Activated T-helper 1 cell treated with Interleukin-2 at 50 U/mL for 16 hours (primary cell): ENCODE measurements at places on chromosomes 6 and 20.
A peak's percentile ranks its signal among the peaks of the same experiment; 100 is the strongest.

DNA sequence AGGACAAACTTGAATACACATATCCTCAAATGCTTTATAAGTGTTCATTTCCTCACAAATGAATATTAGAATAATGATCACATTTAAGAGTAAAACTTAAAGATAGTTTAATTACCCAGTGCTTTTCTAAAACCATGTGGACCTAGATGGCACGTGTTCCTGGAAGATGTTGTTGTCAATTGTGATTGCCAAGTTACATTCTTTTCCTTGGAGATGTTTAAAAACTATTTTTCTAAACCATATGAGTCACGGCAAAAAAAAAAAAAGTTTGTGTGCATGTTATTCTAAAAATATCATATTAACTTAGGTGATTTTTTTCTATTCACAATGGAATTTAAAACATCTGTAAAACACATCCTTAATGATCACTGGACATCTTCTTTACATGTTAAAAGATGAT is 51.1 kb downstream of the RCAN2 start:
- DNase-seq: no peak

DNA sequence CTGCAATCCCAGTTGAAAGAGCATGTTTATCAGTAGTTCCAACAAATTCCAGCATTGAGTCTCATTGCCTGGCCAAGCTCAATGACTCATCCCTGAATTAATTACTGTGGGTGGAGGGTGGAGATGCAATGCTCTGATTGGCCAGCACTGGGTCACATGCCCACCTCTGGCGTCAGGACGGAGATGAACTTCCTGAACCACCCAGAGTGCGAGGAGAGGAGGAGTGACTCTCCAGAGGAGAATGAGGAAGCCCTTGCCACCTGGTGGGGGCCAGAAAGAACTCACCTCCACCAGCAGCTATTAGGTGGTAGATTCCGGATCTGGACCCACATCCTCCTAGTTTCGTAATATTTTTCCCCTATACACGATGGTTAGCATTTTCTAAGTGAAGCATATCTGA is 283.9 kb downstream of the TBC1D7 start:
- no peak for DNase-seq

DNA sequence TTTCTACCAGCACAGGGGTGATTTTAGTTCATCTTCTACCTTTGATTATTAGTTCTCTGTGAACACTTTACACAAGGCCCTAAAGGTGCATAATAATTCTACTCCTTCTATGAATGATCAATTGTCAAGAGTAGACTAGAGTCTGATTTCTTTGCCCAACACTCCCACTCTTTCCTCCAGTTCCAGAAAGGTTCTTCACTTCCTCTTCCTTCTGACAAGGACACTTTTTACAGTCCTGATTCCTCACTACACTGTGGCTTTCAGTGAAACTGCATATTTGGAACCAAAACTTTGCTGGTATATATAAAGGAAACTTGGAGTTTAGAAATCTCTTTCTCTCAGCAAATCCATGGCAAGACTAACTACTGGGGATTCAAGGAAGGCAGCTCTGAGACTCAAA is 10.6 kb upstream of the RSPO3 start:
- no peak for DNase-seq

DNA sequence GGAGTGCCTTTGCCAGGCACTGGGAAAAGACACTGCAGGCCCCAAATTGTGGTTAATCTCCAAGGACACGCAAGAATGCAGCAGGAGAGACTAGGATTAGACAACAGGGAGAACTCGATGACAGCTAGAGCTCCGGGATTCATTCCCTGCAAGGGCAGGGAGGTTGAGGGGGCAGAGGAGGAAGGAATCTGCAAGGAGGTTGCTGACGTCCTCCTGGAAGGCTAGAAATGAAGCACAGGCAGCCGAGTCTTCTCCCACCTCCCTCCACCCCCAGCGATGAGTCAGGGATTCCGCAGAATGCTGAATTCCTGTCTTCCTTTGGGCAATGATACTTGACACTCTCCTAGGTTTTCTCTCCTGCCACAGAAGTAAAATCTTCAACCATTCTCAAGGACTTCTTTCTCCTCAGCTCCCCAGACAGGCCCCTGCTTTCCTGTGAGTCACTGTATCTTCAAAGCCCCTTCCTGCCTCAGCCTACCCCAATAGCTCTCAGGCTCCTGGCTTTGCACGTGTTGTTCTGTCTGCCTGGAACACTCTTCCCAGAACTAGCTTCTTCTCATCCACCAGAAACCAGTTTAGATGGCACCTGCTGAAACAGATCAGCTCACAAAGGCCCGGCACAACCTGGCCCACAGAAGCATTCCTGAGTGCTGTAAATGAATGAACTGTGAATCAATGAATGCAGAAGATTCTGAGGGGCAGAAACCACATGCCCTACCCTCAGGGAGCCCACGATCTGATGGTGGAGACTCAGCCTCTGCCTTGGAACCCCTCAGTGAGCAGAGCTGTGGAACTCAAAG is 85.6 kb downstream of the MRPL14 start:
- no peak for DNase-seq

DNA sequence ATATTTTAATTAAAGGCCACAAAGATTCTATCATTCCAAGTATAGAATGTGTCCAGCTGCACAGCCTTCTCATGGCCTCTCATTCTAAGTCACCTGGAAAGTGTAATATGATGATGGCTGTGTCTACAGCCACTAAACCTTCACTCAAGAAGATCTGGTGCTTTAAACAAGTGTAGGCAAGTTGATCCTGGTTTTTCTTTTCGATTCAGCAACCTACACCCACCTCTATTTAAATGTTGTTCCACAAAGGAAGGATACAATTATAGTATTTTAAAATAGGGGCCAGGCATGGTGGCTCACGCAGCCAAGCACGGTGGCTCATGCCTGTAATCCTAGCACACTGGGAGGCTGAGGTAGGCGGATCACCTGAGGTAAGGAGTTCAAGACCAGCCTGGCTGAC is 25.5 kb upstream of the DST start:
- DNase-seq: no peak

DNA sequence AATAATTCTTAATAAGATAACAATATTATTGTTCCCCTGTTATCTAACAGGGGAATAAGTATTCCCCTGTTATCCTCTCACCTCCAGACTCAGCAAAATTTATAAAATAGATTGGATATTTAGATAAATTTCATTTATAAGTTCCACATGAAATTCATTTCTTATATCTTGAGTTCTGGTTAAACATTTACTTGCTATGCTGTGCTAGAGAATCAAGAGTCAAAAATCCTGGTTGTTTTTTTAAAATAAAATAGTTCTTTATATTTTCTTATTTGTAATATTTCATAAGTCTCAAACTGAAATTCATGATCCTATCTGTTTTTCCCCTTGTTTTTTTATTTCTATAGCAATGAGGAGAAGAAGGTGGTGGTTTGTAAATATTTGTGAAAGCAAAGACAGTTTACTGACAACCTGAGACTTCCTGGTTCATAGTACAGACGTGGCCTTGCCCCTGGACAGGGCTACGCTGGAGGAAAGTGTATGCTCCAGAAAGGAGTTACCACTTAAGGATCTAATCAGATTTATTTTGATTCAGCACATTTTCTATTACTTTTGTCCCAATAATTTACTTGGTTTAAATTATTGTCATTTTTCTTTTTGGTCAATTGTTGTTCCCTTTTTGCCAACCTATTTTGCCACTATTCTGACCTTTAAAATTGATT is 37.8 kb upstream of the MARCKS start:
- DNase-seq: no peak

GRCh38 chr6:119110601-119111548 is 32.4 kb upstream of the FAM184A start:
- no peak for DNase-seq

- no peak for DNase-seq
Observed at GRCh38 chr6:122322824-122323223, 76.6 kb upstream of the HSF2 start.

DNA sequence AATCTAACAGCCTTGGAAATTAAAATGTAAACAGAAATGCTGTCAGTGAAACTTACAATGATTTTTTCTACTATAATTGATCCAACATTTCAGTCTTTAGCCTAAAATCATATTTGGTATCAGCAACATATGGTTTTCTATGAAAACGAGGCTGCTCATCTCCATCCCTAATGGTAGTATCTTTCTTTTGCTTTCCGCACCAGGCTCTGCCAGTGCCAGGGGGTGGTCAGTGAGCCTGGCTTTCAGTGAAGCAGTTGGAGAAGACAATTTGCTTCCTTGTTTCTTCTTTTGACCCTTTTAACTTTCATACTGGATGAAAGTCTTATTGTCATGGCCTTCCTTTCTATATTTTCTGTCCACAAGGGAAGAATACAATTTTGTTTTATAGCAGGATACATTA is 258.4 kb downstream of the ARID1B start:
- DNase-seq: no peak

- no peak for DNase-seq
Observed at GRCh38 chr6:28587746-28588075, 62.0 kb downstream of the GPX5 start.

DNA sequence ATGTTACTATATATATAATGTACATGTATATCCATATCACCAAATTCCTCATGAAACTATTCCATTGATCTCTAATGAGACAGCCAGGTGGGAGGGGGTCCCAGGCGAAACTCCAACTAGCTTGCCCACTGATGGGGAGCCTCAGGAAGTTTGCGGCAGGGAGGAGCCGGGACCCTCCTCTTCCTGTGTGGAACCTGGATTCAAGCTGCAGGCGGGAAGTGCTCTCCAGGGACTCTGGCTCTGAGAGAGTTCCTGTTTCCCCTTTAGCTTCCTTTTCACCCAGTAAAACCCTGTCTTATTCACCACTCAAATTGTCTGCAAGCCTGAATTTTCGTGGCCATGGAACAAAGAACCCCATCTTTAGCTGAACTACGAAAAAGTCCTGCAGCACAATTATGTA is 152.2 kb downstream of the OPN5 start:
- DNase-seq: no peak

GRCh38 chr6:17226786-17227233 is 54.4 kb upstream of the RBM24 start:
- no peak for DNase-seq

GRCh38 chr6:155366325-155366724 is 52.0 kb upstream of the TFB1M start:
- no peak for DNase-seq

GRCh38 chr6:16766836-16767745 is 5.8 kb upstream of the ATXN1 start:
- no peak for DNase-seq

- DNase-seq: no peak
Observed at GRCh38 chr20:49669601-49670189, 44.0 kb downstream of the B4GALT5 start.

DNA sequence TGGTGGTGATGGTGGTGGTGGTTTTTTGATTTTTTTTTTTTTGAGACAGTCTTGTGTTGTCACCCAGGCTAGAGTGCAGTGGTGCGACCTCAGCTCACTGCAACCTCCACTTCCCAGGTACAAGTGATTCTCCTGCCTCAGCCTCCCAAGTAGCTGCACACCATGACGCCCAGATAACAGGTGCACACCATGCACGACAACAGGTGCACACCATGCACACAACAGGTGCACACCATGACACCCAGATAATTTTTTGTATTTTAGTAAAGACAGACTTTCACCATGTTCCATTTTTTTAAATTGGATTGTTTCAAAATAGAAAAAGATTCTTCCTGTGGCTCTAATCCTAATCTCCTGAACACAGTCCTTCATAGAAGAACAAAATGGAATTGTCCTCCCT is 257.9 kb downstream of the ALDH8A1 start:
- no peak for DNase-seq

DNA sequence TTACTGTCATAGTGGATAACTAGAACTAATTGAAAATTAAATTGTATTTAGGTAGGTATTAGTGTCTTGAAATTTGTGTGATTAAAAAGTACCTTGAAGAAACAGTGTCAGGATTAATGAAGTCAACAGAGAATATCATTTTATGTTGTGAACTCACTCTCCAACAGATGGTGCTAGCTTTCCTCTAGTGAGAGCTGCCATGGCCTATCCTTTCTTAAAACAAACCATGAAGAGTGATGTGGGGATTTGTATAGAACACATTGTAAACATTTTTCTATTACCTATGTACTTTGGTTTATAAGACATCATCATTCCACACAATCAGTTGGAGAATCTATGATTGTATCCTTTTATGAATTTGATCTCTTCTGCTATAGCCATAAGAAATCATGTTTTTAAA is 4.8 kb upstream of the SRSF12 start:
- DNase-seq: no peak

- peak; percentile 63 for DNase-seq
Observed at GRCh38 chr6:106360410-106360988, at the start of gene CRYBG1. CRYBG1 (plus strand) TSS chr6:106360717; CDS start chr6:106360909, 192 bp downstream.

- DNase-seq: no peak
Observed at GRCh38 chr20:60000271-60001042, 42.2 kb downstream of the CDH26 start.

DNA sequence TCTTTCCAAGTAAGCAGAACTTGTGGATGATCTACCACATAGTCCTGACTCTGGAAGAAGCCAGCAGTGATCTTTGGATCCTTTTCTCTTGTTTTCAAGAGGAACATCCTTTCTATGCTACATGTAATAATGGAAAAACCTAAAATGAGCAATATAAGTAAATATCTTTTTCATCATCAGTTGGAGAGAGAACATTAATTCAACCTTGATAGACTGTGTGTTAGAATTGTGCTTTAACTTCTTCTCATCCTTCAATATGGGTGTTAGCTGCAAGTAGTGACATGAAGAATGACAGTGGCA is 65.6 kb upstream of the IFNGR1 start:
- DNase-seq: no peak

DNA sequence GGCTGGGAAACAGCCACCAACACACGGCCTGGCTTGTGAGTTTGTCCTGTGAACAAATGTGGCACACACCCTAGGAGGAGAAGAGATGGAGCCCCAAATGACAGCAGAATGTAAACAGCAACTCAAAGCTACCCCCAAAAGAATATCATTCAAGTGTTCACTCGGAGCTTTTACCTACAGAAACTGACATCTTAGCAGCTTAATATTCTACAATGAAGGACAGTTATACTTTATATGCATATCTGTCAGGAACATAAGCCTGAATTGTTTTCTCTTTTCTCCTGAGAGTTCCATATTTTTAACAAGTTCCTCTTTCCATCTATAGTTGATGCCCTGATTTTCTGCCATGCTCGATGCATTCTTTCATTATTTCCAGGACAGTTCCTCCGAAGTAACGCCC is 566.0 kb upstream of the MAP3K7 start:
- DNase-seq: no peak

- DNase-seq: no peak
Observed at GRCh38 chr6:1622220-1622850, 12.6 kb downstream of the FOXC1 start.

DNA sequence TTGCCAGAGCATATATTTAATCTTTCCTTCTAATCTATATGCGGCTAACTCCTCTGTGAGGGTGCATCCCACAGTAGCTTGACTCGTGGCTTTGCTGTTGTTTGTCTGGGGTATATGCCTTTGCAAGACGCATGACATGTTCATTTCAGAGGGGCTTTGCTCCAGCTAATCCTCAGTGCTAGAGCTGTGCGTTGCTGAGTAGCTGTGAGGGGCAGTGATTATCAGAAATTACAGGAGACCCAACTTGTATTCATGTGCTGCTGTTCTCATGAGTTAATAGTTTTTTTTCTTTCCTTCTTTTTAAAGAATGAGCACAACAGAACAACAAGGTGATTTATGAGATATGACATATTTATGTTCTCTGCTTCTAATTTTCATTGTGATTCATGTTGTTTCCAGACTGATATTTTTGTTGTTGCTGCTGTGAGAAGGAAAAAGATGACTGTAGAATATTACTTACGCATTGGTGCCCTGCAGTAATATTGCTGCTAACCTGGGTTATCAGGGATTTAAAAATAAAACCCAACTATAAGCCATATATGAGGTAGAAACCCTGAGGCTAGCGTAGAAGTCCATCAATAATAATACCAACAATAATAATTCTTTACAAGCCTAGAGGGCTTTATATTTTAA is 168.3 kb downstream of the KLHL32 start:
- no peak for DNase-seq
